ENCODE measurements at places on chromosomes 12 and 14. TPM values are rescaled to one million over a fixed set of nuclear protein-coding genes. Genes with fewer than 3 reads are reported as not detected.

HCAR3 gene
- 0.96 TPM for total RNA-seq

GNG2 gene
- total RNA-seq: 20.9 TPM

SLC39A2 gene
- total RNA-seq: not detected

SMIM10L1 gene
- total RNA-seq: 12.5 TPM

KLHDC1 gene
- total RNA-seq: 36.8 TPM

CELA1 gene
- total RNA-seq: not detected

NFKBIA gene
- 170 TPM for total RNA-seq

TSPAN8 gene
- 3.6 TPM for total RNA-seq

PARP2 gene
- 11.3 TPM for total RNA-seq

TMEM63C gene
- 3.4 TPM for total RNA-seq
